ENCODE measurements at places on chromosomes 1 and 21.

DNA sequence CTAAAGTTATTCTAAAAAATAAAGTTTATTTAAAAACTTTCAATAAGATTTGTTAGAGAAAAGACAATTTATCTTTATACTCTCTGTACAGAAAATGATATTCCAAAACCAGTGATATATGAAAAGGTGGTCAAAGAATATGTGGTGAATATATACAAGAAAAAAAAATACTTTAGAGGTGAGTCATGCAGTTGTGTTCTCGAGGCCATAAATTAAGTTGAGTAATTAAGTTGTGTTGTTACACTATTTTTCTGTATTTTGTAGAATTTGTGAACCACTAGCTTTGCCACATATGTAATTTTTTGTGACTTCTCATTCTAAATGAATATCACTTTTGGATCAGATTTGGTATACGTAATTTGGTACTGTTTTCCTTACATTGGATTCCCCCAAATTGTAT is 23.6 kb upstream of the DUSP10 start:
- no peak for DNase-seq

DNA sequence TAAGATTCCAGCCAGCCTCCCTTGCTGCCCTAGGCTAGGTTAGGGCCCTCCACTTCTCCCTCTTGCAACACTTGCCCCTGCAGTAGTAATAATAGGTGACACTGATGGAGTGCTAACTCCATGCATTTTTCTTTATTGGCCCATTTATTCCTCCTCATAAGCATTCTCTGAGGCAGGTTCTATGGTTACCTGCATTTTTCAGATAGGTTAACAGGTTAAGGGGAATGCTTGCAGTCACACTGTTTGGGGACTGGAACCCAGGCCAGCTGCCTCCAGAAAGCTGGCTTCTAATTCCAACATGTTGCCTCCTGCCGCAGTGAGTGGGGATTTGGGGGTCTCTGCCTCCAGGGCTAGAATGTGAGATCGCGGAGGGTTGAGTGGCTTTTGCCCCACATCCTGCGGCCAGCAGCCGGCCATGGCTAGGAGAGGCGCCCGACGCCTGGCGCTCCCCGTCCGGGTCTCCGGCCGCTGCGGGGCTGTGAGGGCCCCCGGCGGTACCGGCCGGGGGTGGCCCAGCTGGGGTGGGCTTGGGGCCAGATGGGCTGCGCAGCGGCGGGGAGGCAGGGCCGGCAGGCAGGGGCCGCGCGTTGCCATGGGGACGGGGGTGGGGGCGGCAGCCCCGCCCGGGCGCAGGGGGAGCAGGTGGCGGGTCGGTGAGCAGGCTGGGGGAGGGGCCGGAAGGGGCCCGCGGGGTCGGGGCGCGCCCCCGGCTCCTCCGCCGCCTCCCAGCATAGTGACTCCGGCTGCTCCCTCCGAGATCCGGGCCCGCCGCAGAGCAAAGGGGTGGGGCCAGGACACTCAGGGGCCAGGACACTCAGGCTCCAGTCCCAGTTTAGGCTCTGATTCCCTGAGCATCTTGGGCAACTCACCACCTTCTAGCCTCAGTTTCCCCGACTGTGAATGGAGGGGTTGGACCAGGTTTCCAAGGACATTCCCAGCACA is 68.4 kb upstream of the SSBP3 start:
- DNase-seq, result no peak

- no peak for DNase-seq
Observed at GRCh38 chr1:234963180-234963903, 165.3 kb downstream of the TOMM20 start.

DNA sequence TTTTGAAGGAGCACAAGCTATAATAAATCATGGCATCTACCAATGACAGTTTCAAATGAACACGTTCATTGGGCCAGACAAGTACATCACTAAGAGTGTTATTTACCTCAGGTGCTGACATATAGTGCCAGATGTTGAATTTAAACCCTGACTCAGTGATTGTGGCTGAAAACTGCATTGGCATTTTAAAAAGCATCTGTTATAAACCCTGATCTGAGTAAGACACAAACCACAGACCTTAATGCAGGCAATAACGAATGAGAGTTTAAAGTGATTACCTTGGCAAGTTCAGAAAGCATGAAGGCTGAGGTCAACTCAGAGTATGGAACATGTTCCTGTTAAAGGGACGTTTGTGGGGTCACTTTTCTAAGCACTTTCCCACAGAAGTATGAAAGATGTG is 865.1 kb upstream of the TMPRSS15 start:
- DNase-seq, result no peak

- no peak for DNase-seq
Observed at GRCh38 chr1:29279406-29279805, 43.1 kb downstream of the PTPRU start.
